Neural crest cell (in vitro differentiated cells): ENCODE measurements at places on chromosomes 5 and 9. TPM values are rescaled to one million over a fixed set of nuclear protein-coding genes. Genes with fewer than 3 reads are reported as not detected.

- peak; percentile 61 for DNase-seq
These were observed 206.4 kb downstream of the C9orf50 start for GRCh38 chr9:129414377-129414992.

GRCh38 chr5:78339617-78340436 is 20.6 kb upstream of the SCAMP1 start:
- no peak for DNase-seq

DNA sequence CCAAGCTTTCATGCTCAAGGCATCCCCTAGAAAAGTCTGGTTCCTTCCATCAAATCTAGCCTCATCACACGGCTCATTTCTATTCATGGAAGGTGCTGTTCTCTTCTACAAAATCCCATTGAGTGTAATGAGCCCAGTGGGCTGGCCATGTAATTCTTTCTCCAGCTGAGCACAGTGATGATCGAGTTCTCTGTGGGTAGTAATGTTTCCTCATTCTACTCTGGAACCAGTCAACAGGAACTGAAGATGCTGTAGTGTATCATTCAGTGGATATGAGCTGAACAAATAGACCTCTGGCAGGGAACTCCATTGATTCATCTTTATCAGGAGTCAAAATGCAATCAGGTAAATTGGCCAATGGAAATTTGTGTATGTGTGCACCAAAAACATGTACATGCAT is 149.2 kb downstream of the LRRC70 start:
- DNase-seq = no peak

DNA sequence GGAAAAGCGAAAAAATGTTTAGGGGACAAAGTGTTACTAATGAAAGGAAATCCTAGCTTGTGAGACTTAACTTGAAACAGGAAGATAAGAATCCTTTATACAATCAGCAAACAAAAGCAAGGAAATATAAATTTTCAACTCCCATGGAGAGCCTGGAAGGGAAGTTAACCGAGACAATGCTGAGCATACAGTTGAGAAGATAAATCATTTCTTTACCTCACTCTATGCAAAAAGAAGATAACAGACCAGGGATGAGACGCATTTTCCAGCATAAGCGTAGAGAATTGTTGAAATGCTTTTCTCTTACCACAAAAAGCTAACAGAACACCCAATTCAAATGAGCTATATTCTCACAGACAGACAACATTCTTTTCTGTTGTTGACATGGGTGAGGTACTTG is 309.6 kb downstream of the CWC27 start:
- no peak for DNase-seq

GRCh38 chr9:134751622-134752021 is 110.0 kb downstream of the COL5A1 start:
- DNase-seq = no peak

DNA sequence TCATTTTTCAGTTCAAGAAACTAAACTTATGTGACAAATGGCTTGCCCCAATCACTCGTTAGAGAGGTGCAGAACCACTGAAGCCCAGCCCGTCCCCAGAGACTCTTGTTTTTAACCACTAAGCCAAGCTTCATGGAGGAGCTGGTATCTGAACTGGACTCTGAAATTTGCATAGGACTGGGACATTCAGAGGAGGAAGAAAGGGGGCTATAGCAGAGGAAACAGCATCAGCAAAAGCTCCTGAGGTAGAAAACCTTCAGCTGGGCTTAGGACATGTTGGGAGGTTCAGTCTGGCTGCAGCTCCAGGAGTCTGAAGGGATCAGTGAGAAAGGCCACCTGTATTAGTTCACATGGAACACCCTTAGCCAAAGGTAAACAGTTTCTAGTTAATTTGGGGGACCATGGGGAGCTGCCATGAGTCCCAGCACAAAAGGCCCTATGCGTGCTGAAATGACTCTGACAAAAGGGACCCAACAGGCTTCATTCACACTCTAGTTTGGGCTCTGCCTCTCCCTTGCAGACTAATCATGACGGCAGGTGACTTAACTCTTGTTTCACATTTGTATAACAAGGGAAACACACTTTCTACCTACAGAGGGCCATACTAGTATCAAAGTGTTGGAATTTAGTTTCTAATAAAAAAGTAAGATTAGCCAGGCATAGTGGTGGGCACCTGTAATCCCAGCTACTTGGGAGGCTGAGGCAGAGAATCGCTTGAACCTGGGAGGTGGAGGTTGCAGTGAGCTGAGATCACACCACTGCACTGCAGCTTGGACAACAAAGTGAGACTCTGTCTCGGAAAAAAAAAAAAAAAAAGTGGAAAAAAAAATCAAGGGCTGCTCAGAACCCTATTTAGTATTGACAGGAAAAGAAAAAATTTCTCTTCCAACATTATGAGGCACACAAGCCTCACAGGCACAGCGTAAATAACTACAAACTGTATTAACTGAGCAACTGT is 10.2 kb downstream of the FBXO10 start:
- DNase-seq = no peak

DNA sequence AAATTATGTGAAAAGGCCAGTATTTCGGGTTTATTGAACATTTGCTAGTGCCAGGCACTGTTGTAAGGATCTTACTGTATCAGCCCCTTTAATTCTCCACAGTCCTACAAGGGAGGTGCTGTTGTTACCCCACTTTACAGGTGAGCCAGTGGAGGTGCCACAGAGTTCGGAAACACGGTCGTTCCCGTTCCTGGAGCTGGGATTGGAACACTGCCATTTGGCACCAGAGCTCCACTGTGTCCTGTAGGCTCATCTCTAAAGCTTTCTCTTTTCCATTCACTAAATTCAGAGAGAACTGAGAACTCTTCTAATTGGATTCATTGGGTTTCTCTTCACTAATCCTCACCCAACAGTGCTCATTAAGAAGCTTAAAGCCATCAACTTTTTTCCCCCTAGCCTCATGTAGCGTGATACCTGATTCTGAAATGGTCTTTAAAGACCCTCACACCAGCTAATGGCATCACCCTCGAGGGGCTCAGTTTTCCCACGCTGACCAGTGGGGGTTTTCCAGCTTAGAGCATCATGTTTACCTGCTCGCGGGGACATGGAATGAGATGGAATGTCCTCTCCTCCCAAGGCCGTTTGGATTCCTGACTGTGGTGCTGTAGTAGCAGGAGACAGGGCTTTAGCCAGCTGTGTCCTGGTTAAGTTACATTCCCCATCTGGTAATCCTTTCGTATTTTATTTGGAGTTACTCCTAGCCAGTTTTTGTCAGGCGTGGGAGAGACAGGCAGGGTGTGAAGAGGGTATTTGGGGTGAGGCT is 5.8 kb downstream of the ERGIC1 start:
- DNase-seq = no peak

DNA sequence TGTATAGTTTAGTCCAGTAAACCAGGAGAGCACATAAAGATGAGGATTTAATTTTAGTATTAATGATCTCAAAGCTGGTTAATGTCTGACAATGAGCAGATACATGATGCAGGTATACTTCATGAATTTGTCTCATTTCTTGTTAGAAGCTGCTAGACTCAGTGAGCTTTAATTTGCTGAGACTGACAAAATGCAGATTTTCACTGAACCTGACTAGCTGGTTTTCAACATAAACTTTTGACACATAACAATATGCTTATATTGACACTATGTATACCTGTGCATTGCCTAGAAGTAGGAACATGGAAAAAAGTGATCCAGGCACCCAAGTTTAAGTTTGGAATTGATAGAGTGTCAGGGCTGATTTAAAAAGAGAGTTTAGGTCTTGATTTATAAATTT is 10.8 kb downstream of the UBLCP1 start:
- DNase-seq = no peak

GRCh38 chr5:54792611-54793404 is 192.6 kb downstream of the ESM1 start:
- no peak for DNase-seq

DNA sequence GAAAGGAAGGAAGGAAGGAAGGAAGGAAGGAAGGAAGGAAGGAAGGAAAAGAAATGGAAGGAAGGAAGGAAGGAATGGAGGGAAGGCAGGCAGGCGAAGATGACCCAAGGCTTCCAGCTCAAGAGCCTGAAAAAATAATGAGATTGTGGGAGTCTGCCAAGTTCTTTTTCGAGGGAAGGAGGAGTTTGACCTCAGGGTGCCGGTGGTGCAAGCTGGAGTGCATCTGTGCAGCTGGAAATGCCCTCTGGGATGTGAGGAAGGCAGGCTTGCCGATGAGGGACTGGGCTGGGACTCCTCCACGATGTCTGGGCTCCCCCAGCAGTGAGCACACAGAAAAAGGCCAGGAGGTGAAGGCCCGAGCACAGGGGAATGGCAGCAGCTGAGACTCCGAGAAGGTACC is 154.9 kb upstream of the DAPK1 start:
- DNase-seq = no peak

- no peak for DNase-seq
These were observed 2.9 kb downstream of the RPL12 start for GRCh38 chr9:127448112-127448805.

DNA sequence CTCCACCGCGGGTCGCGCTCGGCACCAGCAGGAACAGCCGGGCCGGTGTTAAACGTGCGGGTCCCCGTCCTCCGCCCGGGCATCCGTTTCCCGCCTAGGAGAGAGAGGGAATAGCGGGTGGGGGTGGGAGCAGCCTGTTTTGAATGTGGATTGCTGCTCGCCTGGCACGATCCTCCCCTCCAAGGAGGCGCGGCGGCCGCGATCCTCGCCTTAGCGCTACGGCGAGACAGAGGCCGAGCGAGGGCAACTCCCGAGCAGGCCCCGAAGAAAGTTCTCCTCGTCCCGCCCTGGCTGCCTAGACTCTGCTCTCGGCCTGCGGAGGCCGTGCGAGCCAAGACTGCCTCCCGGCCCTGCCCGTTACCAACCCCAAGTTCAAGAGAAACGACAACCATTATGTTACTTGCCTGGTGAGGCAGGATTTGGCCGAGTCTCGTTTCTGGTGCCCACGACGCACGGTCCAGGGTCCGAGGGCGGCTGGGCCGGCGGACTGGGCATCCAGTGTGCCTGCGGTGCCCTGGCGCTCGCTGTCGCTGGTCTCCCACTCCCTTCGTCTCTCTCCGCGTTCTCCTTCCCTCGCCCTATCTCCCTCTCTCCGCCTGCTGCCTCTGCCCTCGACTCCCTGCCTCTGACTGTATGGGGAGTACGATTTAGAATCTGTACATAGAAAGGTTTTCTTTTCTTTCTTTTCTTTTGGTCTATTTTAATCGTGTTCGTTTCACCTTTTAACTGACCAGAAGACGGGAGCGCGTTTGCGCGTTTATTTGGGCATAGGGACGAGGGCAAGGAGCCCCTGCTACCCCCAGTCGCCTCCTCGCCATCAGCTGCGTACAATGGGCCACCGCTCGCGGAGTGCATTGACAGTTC is 724 bp downstream of the NR2F1-AS1 start:
- DNase-seq = no peak

GRCh38 chr9:70412832-70413463 is 1.5 kb downstream of the KLF9 start:
- no peak for DNase-seq

DNA sequence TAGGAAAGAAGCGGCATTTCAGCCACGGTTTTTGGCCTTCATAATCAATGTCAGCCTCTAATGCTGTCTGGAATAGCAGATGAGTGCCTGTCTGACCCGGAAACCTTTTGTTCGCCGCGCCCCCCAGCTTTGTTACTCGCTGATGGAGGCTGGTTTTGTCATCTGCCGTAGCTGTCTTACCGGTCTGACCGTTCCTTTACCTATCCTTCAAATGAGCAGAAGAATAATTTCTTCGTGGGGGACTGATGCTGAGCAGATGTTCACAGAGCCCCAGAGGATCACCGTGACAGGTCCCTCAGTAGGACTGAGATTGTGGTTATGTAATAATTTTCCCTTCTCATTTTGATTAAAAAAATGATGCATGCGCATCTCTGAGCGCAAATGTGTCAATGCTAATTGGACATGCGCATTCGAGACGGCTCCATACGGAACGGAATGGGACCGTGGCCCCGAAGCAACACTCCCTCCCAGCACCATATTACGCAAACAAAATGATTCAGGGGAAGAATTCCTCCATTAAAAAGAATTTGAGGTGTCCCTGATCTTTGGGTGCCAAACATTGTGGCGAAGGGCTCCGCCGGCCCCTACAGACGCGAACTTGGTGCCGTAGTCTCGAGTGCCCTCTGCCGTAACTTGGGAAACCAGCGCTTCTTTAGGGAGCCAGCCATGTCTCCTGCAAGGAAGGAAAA is 27.6 kb downstream of the TLX3 start:
- DNase-seq = no peak

DNA sequence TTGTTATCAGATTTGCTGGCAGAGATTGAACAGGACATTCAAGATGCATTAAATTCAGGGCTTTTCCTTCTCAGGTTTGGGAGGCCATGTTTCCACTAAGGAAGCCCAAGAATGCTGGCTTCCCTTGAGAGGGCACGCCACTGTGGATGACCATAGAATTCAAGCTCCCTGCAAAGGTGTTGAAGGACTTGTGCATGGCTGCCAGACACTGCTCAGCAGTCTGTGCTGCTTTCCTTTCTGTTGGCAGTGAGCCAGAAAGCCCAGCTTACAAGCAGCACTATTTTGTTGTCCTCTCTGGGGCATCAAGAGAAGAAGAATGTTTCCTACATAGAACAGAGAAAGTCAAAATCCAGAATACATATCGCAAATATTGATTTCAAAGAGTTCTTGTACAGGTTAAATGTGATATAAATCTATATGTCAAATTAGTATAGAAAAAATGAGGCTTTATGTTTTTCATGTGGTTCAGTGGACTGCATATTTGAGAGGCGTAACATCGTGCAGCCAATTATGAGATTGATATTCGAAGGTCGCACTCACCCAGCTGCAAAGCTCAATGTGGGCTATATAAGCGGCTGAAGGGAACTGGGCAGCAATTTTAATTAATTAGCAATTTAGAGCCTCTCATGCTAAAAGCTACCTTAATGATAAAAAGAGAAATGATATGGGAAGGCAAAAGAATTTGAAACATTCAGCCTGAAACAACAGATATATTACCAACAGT is 103.1 kb upstream of the ISL1 start:
- no peak for DNase-seq

DNA sequence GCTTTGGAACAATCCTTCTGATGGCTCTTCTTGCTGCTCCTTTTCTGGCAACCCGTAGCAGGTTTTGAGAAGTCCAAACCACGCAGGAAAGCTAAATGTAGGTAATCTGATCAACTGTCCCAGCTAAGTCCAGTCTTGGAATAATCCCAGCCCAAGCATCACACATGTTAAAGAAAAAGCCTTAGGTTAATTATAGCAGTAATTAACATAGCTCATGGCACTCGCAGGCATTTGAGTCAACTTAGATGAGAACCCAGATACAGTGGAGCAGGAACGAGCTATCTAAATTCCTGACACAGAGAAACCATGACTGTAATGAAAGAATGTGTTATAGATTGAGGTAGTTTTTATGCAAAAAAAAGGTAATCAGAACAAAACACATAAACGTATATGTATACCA is 844.8 kb downstream of the CDH9 start:
- DNase-seq = no peak

DNA sequence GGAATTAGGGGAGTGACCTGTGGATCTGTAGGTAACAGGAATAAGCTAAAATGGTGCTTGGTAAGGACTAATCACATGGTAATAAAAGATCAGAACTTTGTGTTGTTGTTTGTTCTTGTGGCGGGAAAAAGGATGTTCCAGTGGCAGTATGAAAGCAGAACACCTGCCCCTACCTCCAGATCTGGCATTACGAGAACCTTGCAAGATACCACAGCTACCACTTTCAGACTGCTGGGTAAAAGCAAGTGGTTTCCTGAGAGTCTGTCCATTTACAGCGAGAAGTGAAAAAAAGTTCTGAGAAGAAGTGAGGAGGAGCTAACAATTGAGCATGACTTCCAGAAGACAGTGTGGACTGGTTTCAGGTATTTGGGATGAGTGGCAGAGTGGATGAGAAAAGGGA is 252.5 kb downstream of the TLE4 start:
- no peak for DNase-seq

Gene SPATA31D4
- total RNA-seq = not detected in 2 replicates

Gene FGF1
- total RNA-seq = not detected in 2 replicates

Gene TRPM6
- total RNA-seq = not detected in 2 replicates

Gene TRPM3
- total RNA-seq = 0.91 and 1.4 TPM in 2 replicates

Gene SOWAHA
- not detected in 2 replicates for total RNA-seq

Gene MOB3B
- 20.5 and 21.8 TPM in 2 replicates for total RNA-seq

Gene CTXN3
- total RNA-seq = not detected in 2 replicates
